ENCODE measurements at places on chromosomes 4 and X.

DNA sequence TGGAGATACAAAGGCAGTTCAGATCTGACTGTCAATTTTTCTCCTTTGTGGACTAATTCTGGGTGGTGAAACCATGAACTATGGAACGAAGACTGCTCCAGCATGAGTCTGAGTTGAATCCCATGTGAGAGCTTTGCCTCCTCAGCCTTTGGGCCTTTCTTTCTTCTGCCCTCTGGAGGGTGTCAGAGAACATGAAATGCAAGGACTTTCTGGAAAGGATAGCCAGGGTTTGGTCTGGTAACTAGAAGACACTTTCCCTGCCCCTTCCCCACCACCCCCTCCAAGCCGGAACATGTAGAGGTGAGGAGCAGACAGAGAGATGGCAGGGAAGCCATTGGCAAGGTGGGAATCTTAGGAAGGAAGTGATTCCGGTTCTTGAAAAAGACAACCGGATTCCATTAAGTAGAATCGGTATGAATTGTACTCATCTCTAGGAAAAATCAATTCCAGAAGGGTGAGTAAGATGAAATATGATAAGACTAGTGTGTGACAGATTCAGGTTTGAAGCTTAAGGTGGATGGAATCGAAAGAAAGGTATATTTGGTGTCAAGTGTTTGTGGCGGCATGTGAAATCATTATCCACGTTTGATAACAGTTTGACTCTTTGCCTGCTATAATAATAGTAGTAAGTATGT lies 19.0 kb downstream of the FHL1 start:
- DNase-seq: no peak

GRCh38 chr4:2059726-2060602 lies 837 bp downstream of the NAT8L start:
- DNase-seq: no peak

DNA sequence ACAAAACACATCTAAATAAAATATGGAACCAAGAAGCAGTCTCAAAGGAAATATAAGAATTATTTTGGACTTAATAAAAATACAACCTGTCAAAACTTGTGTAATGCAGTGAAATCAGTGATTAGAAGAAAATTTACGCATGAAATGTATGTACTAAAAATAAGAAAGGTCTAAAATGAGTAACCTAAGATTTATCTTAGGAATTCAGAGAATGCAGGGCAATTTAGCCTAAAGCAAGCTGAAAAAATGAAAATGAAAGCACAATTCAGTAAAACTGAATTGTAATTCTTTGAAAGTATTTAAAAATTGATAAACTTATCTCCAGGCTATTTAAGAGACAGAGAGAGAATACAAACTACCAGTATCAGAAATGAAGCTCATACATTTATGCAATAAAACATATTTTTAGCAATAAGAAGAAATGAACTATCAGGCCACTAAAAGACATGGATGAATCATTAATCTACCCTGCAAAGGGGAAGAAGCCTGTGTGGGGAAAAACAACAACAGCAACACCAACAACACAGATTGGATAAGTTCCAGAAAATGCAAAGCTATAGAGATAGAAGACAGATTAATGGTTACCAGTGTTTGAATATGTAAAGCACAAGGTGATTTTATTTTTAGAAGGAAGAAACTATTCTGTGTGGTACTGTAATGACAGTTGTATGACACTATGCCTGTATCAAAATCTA lies 442.0 kb upstream of the ADGRL3 start:
- no peak for DNase-seq

- no peak for DNase-seq
Observed at GRCh38 chr4:188714907-188715306, 575.7 kb downstream of the TRIML1 start.

DNA sequence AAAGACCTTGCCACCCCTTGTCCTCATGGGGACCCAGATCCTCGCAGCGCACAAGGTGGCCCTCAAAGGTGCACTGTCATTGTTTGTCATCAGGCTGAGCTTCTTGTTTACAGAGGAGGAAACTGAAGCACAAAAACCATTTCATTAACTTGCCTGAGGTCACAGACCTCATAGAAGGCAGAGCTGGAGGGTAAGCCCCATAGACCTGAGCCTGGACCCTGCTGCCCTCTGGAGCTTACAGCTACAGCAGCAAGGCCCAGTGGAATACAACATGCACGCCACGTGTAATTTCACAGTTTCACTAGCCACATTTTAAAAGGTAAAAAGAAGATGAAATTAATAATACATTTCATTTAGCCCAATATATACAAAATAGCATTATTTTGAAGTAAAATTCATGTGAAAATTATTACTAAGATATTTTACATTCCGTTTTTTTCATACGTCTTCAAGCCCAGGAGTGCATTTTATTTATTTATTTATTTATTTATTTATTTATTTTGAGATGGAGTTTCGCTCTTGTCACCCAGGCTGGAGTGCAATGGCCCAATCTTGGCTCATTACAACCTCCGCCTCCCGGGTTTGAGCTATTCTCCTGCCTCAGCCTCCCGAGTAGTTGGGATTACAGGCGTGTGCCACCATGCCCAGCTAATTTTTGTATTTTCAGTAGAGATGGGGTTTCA lies 8.8 kb downstream of the JAKMIP1 start:
- DNase-seq: no peak

- DNase-seq: no peak
Observed at GRCh38 chrX:148611993-148612392, 111.6 kb downstream of the AFF2 start.

DNA sequence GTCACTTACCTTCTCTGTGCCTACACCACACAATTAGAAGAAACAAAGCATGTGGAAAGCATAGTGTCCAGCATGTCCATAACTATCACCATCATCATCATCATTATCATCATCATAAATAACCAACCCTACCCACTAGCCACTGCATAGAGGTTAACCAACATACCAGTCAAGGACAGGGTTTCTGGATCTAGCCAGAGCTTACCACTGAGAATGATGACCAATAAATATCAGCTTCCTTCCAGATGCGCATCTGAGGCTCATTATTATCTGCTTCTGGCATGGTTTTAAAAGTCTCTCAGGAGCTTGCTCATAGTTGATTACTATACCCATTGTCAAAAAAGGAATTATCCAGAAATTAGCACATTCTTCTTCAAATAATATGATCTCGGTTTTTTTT lies 25.5 kb upstream of the MYOZ2 start:
- no peak for DNase-seq

GRCh38 chrX:153670748-153671588 lies 2.6 kb downstream of the PNCK start:
- DNase-seq: no peak

DNA sequence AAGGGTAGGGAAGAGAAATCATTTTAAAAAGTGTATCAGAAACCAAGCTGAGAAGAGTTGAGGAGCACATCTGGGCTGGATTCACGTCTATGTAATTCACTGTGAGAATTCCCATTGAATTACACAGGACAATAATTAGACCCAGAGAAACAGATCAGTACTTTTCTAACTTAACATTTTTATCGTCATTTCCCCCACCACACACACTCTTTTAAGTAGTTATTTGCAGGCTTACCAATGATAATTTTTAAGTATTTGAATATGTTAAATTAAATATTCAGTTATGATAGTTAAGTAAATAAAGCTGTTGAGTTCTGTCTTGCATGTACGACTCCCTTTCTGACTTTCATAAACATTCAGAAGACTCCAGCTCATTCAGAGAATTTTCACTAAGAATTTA lies 165.4 kb upstream of the PITX2 start:
- no peak for DNase-seq

GRCh38 chrX:132559101-132559500 lies 70.3 kb upstream of the MBNL3 start:
- no peak for DNase-seq

DNA sequence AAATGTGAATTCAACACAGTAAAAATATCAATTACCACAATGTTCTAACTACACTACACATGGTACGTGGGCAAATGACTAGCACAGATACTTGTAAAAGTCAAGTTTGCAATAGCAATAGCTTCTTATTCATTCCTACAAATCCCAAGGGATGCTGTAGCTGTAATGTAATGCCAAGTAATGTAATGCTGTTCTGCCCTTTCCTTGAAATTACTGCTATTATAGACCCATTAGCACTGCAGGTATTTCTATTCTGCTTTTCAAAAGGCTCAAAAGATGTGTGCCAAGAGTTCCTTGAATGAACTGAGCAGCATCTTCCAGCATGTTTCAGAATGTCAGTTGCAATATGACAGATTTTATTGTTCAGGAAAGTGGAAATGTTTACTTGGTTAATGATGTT lies 129.9 kb upstream of the BANK1 start:
- no peak for DNase-seq

GRCh38 chr4:24840362-24840761 lies 45.0 kb downstream of the SOD3 start:
- DNase-seq: no peak

GRCh38 chrX:57251965-57252364 lies 34.5 kb upstream of the FAAH2 start:
- DNase-seq: no peak

- no peak for DNase-seq
Observed at GRCh38 chrX:129145385-129145784, 377.9 kb downstream of the SMARCA1 start.

DNA sequence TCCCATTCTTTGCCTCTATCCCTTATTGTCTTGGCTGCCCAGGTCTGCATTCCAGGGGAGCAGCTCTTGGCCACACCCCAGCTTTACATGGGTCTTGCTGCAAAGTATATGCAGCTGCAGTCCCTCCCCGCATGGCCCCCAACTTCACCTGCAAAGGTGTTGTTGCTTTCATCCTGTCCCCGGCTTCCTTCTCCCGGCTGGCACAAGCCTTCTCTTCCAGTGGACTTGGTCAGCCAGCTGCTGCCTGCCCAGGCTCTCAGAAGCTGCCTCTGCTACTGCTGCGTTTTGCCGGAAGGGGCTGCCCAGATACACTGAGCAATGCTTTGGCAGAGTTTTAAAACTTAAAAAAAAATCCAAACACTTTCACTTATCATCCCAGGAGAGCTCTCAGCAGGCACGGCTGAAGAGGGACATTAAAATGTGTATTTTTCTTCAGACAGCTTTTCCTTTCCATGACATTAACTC lies 121.2 kb upstream of the PDLIM3 start:
- DNase-seq: no peak

DNA sequence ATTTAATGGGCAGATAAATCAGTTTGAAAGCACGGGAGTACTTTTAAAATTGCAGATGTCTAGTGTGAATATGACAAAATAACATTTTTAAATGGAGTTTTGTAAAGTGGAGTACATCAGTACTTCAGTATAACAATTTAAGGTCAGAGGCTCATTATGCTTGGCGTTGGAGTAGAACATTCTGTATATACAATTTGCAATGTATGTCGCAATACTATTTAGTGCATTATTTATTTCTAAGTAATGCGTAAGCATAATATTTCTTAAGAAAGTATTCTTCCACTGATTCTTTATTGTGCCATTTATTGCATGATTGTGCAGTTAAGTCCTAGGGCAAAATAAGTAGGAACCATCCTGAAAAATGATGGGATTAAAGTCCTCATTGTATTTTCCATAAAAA lies 461.6 kb downstream of the AFF2 start:
- DNase-seq: no peak

- DNase-seq: no peak
Observed at GRCh38 chrX:53595266-53595810, 91.2 kb downstream of the HUWE1 start.

DNA sequence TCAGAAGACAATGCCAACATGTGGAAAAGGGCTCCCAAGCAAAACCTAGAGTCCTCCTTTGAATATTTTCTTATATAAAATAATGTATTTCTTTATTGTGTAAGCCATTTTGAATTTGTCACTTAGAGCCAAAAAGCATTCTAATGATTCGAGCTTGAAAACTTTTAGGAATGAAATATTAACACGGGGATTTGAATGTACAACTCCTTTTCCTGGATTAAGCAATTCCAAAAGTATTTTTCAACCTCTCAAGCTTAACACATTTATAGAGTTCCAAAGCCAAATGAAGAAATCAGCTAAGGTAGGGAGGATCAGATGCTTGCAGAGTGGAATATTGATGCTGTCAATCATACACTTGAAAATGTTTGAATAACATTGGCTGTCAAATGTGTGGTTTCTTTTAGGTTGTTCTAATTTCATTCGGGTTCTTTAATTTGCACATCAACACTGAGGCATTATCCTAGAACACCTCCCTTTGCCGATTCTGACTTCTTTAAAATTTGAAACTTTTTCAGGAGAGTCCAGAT lies 67.2 kb upstream of the ETNPPL start:
- DNase-seq: no peak

DNA sequence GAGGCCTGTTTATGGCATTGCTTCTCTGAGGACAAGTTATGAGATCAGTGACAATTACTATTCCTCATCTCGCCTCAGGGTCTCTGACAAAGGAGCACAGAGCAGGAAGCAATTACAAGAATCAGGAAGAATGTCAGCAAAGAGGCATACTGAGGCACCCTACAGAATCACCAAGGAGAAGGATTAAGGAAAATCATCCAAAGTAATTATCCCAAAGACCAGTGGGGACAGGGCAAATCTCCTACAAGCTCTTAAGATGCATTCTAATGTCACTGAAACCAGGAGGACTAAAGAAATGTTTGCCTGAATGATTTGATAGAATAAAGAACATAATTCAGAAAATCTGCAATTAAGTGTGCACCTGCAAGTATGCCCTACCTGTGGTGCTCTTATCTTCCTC lies 206.2 kb downstream of the RCHY1 start:
- DNase-seq: no peak

- no peak for DNase-seq
Observed at GRCh38 chrX:150298841-150299551, 64.1 kb upstream of the MAMLD1 start.

- DNase-seq: no peak
Observed at GRCh38 chr4:86181585-86181984, 178.3 kb downstream of the MAPK10 start.

DNA sequence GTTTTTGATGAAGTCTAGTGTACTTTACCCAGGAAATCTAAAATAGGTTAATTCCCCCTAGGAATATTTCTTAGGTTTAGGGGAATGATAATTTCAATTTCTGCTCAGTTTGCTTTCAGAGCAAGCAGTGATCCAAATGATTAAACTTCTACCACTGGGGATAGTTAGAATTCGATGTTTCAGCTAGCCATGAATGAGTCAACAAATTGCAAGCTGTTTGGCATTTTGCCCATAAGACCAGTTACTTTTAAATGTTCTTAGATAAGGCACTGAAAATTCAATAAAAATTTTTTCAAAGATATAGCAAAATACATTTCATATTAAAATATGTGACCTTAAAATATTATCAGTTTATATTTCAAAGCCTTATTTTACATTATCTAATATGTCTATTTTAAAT lies 993.6 kb downstream of the ARAP2 start:
- no peak for DNase-seq

GRCh38 chr4:95732061-95732460 lies 107.8 kb upstream of the PDHA2 start:
- DNase-seq: no peak

GRCh38 chrX:7603387-7603786 lies 239.6 kb upstream of the VCX start:
- DNase-seq: no peak

GRCh38 chr4:75843596-75843995 lies 58.7 kb downstream of the PPEF2 start:
- no peak for DNase-seq

- DNase-seq: no peak
Observed at GRCh38 chr4:15695240-15695699, 7.6 kb upstream of the BST1 start.

Measured in activated CD4-positive, alpha-beta T cell treated with anti-CD3 and anti-CD28 coated beads for 4 hours (primary cell).